ENCODE measurements at places on chromosomes 4 and X. TPM values are rescaled to one million over a fixed set of nuclear protein-coding genes. Genes with fewer than 3 reads are reported as not detected.

DNA sequence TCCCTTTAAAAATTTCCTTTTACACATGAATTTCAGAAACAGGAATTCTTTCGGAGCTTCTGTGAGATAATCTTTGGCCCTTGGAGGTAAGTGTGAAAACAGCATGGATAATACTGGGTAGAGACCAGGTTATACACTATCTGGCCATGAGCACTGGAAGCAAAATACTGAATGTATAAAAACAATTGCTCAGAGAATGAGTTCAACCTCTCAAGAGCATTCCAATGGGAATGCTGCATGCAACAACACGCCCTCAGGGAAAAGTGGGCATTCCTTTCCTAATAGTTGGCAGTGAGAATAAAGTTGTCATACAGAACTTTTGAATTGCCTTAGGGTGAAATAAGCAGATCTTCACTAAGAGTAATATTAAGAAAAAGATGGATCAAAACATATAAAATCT is 574.8 kb upstream of the DIPK2B start:
- peak; percentile 83 for DNase-seq

NAP1L3 gene
- 19.1 TPM for total RNA-seq

DNA sequence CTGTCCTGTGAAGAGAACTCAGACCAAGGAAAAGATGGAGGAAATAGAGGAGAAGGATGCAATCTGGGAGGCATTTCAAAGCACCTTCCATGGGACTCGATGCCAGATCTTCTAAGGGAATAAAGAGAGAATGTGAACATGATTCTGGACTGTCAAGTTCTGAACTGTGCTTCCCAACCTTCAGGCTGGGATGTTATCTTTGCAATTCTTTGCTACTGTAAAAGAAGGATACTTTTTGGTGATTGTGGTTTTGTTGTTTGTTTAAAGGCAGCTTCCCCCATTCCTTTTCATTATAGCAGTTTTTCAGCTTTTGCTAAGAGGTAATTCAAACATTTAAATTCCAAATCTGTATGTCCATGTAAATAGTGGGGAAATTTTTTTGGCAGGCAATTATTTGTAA is 217.3 kb downstream of the NWD2 start:
- no peak for DNase-seq

- DNase-seq = peak; percentile 23
These were observed 57.1 kb upstream of the NKX1-1 start for GRCh38 chr4:1463088-1463926.

GRCh38 chrX:42385730-42386129 is 392.2 kb downstream of the PPP1R2C start:
- DNase-seq = no peak

PNMA5 gene
- not detected for total RNA-seq

DNA sequence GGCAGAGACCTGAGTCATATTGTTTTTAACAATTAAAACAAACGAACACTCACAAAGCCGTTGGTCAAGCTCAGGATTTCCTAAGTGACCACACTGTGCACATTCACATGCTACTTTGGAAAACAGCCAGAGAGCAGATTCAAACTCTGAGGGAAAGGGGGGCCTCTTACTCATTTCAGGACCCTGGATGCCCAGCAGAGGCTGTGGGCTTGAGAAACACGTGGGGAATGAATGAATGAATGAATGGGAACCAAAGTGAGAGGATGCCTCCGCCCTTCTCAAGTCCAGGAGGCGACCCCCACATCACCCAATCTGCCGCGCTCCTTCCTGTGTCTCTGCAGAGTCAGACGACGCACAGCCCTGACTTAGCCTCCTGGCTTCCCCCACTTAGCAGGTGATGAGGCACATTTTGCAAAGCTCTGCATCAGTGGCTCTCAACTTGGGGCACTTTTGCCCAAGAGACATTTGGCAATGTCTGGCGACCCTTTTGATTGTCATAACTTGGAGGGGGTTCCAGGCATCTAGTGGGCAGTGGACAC is 76.0 kb downstream of the ABLIM2 start:
- DNase-seq = no peak

SCML2 gene
- total RNA-seq = 4.5 TPM

ZNF630 gene
- total RNA-seq = 1.3 TPM

TASL gene
- total RNA-seq = not detected

GRCh38 chr4:108276690-108277089 is 108.0 kb upstream of the LEF1 start:
- no peak for DNase-seq

- no peak for DNase-seq
These were observed 29.0 kb downstream of the NHS start for GRCh38 chrX:17403972-17404371.

- no peak for DNase-seq
These were observed 5.0 kb downstream of the RPL10 start for GRCh38 chrX:154403192-154403591.

DNA sequence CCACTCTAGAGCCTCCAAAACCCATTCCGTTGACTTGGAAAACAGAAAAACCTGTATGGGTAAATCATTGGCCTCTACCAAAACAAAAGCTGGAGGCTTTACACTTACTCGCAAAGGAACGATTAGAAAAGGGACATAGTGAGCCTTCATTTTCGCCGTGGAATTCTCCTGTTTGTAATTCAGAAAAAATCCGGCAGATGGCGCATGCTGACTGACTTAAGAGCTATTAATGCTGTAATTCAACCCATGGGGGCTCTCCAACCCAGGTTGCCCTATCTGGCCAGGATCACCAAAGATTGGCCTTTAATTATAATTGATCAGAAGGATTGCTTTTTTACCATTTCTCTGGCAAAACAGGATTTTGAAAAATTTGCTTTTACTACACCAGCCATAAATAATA is 60.8 kb downstream of the ZNF732 start:
- DNase-seq = peak; percentile 17

DNA sequence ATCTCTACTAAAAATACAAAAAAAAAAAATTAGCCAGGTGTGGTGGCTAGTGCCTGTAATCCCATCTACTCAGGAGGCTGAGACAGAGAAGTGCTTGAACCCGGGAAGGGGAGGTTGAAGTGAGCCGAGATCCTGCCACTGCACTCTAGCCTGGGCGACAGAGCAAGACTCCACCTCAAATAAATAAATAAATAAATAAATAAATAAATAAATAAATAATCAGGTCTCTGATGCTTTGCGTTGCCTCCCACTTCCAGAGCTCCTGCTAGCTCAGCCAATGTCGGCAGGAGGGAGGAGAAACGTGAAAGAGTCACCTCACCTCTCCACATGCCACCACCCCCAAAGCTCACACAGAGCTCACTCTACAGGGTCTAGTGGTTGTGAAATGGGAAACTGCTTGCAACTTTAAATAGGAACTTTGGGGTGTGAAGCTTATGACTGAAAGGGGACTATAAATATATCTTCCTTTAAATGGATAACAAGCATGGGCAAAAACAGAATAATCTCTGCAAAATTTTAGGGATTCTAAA is 7.9 kb downstream of the SMIM31 start:
- no peak for DNase-seq

GRCh38 chrX:86047936-86048280 is 550 bp upstream of the CHM start:
- no peak for DNase-seq

CPXCR1 gene
- total RNA-seq = not detected

DACH2 gene
- total RNA-seq = not detected

GRCh38 chrX:19990151-19990555 is 708 bp downstream of the BCLAF3 start:
- DNase-seq = peak; percentile 0

CETN2 gene
- 38.2 TPM for total RNA-seq

GRCh38 chrX:39956803-39957394 is 140.9 kb downstream of the BCOR start:
- DNase-seq = no peak
